ENCODE measurements at places on chromosomes 3 and 15. TPM values are rescaled to one million over a fixed set of nuclear protein-coding genes. Genes with fewer than 3 reads are reported as not detected.
A peak's percentile ranks its signal among the peaks of the same experiment; 100 is the strongest.

MAP4 gene
- total RNA-seq = 65.4 TPM

COL6A5 gene
- not detected for total RNA-seq

DNA sequence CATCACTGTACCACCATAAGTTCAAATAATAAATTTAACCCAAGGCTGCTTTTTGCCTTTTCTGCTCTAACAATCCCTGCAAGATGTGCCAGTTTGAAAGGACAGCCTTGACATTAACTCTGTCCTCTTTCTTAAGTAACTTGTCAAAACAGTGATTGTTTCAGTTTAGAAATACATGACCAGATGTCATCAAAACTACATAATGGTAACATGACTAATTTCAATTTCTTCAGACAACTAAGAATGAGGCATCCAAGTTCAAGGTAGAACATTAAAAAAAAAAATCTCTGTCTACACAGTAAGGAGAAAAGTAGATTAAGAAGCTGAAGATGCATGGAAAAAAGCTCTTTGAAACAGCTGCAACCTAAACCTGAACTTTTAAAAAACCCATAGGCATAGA lies 47.4 kb downstream of the SHQ1 start:
- DNase-seq = no peak

DNA sequence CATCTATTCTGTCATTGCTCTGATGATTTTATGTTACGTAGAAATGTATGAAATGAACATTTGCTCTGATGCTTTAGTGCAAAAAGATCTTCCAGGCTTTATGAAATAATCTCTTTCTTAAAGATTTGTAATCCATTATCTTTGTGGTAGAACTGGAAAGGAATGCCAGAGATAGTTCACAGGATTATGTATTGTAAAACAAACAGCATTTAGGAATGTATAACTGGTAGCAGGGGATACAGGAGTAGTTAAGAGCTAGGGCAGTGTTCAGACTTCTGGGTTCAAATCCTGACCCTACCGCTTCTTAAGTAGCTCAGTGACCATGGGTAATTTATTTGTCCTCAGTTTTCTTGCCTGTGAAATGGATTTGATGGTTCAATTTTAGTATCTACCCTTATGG lies 429.8 kb upstream of the TPM1 start:
- DNase-seq = no peak

GRCh38 chr15:93314245-93314644 lies 225.2 kb upstream of the RGMA start:
- DNase-seq = no peak

GRCh38 chr3:78048698-78049097 lies 1008.8 kb downstream of the ROBO2 start:
- DNase-seq = no peak

DNA sequence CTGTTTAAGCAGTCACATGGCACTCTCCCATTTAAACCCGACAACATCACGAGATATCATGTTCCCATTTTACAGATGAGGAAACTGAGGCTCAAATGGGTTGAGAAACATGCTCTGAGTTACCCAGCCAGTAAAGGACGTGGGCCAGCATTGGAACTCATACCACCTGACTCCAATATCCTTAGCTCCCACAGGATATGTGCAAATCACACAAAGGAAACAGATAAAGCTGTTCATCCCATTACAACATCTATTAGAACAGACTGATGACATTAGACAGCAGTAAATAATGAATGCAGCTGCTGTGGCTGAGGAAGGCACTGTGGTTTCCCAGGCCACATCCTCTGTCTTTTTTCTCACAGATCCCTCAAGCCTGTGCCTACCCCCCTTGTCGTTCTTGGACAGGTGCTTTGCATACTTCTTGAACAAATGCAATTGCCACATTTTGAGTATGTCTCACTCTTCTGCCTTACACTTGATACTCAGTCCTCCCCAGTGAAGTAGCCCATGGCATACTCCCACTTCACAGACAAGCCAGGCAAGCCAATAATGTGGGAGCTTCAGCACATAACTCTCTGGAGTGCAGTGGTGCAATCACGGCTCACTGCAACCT lies 17.7 kb downstream of the FRMD4B start:
- peak; percentile 70 for DNase-seq

GRCh38 chr3:163916596-163917560 lies 1161.4 kb downstream of the SI start:
- DNase-seq = peak; percentile 4

- no peak for DNase-seq
These were observed 31.2 kb downstream of the CASR start for GRCh38 chr3:122214711-122215110.

- no peak for DNase-seq
These were observed 13.2 kb downstream of the ADAMTS9 start for GRCh38 chr3:64674591-64675076.

- DNase-seq = no peak
These were observed 2.0 kb downstream of the FAM43A start for GRCh38 chr3:194687638-194688199.

DNA sequence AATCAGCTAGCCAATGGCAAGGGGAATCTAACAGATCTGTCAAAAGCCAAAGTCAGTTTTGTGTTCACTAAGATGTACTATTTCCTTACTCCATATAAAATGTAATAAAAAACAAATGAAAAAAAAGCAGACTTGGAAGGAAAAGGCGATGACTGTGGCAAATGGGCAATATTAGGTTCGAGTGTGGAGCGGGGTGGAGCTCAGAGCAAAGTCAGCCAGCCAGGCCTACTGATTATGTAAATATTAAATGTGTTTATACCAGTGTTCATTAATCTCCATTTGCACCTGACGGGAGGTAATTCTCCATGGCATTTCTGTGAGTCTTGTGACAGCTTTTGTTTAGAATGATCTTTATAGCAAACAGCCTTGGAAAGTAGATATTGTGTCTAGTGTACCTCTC lies 96.2 kb upstream of the KCNMB2 start:
- no peak for DNase-seq

DNA sequence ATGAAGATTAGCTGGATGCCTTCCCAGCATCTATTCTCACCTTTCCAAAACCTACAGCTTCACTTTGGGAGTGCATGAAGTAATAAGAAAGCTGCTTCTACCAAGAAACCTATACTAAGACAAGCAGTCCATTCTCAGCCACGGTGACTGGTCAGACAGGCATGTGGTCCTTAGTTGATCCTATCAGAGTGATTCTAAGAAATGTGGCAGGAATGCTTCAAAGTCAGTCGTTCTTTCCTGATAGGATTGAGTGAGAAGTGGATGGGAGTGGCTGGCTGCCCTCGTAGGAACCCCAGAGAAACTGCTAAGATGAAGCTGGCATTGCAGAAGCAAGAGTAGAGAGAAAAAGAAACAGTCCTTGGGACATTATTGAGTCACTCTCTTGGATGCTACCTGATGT lies 16.6 kb downstream of the FOXB1 start:
- no peak for DNase-seq

Measured in SJCRH30 (cell line).